GM12878 (cell line): ENCODE measurements at places on chromosomes 4 and X. TPM values are rescaled to one million over a fixed set of nuclear protein-coding genes. Genes with fewer than 3 reads are reported as not detected.

The BEX1 gene
- polyA plus RNA-seq = 0.19 TPM in 1 of 2 replicates, not detected in the other

The SLC34A2 gene
- polyA plus RNA-seq = not detected in 2 replicates

The MAGEC2 gene
- not detected in 2 replicates for polyA plus RNA-seq

The SOX3 gene
- not detected in 2 replicates for polyA plus RNA-seq

The PDE6B gene
- 3.1 and 4.2 TPM in 2 replicates for polyA plus RNA-seq

The CXCL6 gene
- not detected in 2 replicates for polyA plus RNA-seq

The UGT2B15 gene
- polyA plus RNA-seq = not detected in 2 replicates

The ASB9 gene
- polyA plus RNA-seq = 1.4 and 1.6 TPM in 2 replicates

The SH2D1A gene
- polyA plus RNA-seq = 0.19 and 0.74 TPM in 2 replicates

The ARSJ gene
- polyA plus RNA-seq = not detected in 2 replicates

The SPANXB1 gene
- not detected in 2 replicates for polyA plus RNA-seq

The NAT8L gene
- not detected in 2 replicates for polyA plus RNA-seq

The ABCG2 gene
- not detected in 2 replicates for polyA plus RNA-seq

The MAGEE1 gene
- 0.15 and 0.59 TPM in 2 replicates for polyA plus RNA-seq

The HTATSF1 gene
- 58.7 and 59.8 TPM in 2 replicates for polyA plus RNA-seq

The FAM47E gene
- 0.19 TPM in 1 of 2 replicates, not detected in the other for polyA plus RNA-seq

The RRH gene
- not detected in 2 replicates for polyA plus RNA-seq

The CSAG3 gene
- 0.40 and 0.51 TPM in 2 replicates for polyA plus RNA-seq

The TMEM150C gene
- polyA plus RNA-seq = 0.28 and 0.78 TPM in 2 replicates

The EGFL6 gene
- polyA plus RNA-seq = not detected in 2 replicates

The IL2RG gene
- polyA plus RNA-seq = 236 and 257 TPM in 2 replicates

The PAGE3 gene
- polyA plus RNA-seq = not detected in 2 replicates

The PNMA6F gene
- polyA plus RNA-seq = not detected in 2 replicates

The HGFAC gene
- not detected in 2 replicates for polyA plus RNA-seq

The CTAG1A gene
- polyA plus RNA-seq = not detected in 2 replicates

The SMARCA1 gene
- 0.08 and 0.19 TPM in 2 replicates for polyA plus RNA-seq

The UGT2B7 gene
- 1.0 and 1.2 TPM in 2 replicates for polyA plus RNA-seq

The ODAPH gene
- polyA plus RNA-seq = not detected in 2 replicates

The FGFR3 gene
- polyA plus RNA-seq = 0.11 TPM in 1 of 2 replicates, not detected in the other

The PDLIM5 gene
- 24.6 and 25.5 TPM in 2 replicates for polyA plus RNA-seq

The OCIAD1 gene
- 146 and 149 TPM in 2 replicates for polyA plus RNA-seq

The PNMA3 gene
- not detected in 2 replicates for polyA plus RNA-seq

The WDR1 gene
- 348 and 360 TPM in 2 replicates for polyA plus RNA-seq

The SAGE1 gene
- not detected in 2 replicates for polyA plus RNA-seq

The AR gene
- 0.09 TPM in 1 of 2 replicates, not detected in the other for polyA plus RNA-seq

The IL9R gene
- 2.4 and 5.9 TPM in 2 replicates for polyA plus RNA-seq

The HSFX2 gene
- 0.18 TPM in 1 of 2 replicates, not detected in the other for polyA plus RNA-seq

The DMP1 gene
- not detected in 2 replicates for polyA plus RNA-seq

The DLG3 gene
- 1.7 and 2.4 TPM in 2 replicates for polyA plus RNA-seq

The ATP8A1 gene
- 13.2 and 14.4 TPM in 2 replicates for polyA plus RNA-seq

The SPATA4 gene
- not detected in 2 replicates for polyA plus RNA-seq

The ADGRL3 gene
- not detected in 2 replicates for polyA plus RNA-seq

The KCND1 gene
- 0.10 and 0.32 TPM in 2 replicates for polyA plus RNA-seq

The AGTR2 gene
- polyA plus RNA-seq = not detected in 2 replicates

The ABCD1 gene
- 1.4 and 1.6 TPM in 2 replicates for polyA plus RNA-seq

The NPY1R gene
- polyA plus RNA-seq = not detected in 2 replicates

The RAB40A gene
- polyA plus RNA-seq = 0.29 and 0.42 TPM in 2 replicates

The TNIP3 gene
- polyA plus RNA-seq = 0.70 and 1.0 TPM in 2 replicates

The RBBP7 gene
- 244 and 250 TPM in 2 replicates for polyA plus RNA-seq

The MSX1 gene
- 0.27 TPM in 1 of 2 replicates, not detected in the other for polyA plus RNA-seq

The CT83 gene
- polyA plus RNA-seq = not detected in 2 replicates

The IL21 gene
- not detected in 2 replicates for polyA plus RNA-seq

The CC2D2A gene
- 0.27 and 0.38 TPM in 2 replicates for polyA plus RNA-seq

The ARX gene
- polyA plus RNA-seq = not detected in 2 replicates
